ENCODE measurements at places on chromosomes 5 and 9.

GRCh38 chr9:35500130-35500748 lies 10.3 kb downstream of the RUSC2 start:
- no peak for DNase-seq

DNA sequence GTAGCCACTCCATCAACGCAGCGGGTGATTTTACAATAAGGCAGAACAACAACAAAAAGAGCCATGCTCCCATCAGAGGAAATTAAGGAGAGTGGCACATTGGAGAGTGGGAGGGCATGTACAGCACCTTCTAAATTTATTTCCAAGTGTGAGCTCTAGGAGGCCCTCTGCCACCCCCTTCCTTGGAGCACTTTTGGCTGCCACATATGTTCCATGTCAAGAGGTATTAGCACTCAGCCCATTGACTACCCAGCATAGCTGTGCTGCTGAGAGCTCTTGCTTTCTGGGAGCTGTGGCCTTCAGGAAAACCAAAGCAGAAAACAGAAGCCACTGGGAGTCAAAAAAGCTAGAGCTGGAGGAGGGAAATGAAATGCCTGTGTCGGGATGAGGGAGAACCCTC lies 200.2 kb upstream of the PANK3 start:
- DNase-seq: no peak

DNA sequence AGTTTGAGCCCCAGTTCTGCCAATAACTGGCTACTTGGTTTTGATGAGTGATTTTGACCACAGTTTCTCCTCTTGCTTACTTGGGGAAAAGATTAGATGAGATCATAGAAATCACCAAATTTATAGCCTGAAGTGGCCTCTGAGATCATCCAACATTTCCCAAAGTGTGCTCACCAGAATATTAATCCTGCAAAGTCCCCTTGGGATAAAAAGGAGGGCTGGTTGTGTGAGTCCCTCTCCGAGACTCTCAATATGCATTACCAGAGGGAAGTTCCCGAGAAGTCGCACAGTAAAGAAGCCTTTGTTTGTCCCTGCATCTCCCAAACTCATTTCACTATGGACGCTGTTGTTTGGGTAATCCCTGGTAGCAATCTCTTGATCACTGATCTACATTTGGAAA lies 88.4 kb upstream of the ADRA1B start:
- DNase-seq: no peak

DNA sequence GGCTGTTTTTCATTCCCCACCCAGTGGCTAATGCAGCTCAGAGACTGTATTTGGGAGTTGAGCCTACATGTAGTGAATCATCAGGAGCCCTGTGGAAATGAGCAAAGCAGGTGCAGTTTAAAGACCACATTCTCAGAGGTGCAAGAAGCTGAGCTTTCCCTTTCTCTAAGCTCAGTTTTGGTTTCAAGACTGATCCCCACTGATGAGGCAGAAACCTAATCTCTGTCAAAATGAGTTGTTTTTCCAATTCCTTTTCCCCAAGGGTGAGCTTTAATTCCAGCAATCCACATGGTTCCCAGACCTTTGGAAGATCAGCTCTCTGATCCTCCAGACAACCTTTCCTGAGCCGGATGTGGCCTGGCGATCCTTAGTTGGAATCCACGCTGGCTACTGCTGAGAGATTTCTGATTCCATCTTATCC lies 420.5 kb downstream of the EBF1 start:
- no peak for DNase-seq

DNA sequence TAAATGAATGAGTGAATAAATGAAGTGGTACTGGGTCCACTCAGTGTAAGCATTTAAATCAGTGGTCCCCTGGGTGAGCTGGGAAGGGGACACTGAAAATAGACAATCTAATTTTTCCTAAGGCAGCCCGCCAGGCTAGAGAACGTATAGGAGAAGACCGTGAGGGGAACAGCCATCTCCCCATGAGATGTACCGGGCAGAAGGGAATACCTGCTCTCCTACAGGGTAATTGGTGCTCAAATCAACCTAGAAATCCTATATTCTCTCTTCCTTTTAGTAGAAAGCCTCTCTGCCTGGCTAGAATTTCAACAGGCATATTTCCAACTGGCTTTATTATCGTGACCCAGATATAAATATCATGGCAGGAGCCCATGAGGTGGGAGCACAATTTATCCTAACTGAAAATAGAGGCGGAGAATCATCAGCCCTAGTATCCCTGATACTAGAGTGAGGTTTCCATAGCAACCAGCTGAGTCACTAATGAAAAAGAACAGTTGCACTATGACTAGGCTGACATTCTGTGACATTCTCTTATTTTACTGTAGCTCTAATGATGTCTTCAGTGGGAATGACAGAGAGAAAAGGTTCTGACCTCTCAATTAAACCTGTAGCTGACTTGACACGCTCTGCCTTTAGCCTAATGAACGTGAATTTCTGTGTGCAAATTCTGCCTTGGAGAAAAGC lies 96.5 kb upstream of the CAST start:
- DNase-seq: no peak

DNA sequence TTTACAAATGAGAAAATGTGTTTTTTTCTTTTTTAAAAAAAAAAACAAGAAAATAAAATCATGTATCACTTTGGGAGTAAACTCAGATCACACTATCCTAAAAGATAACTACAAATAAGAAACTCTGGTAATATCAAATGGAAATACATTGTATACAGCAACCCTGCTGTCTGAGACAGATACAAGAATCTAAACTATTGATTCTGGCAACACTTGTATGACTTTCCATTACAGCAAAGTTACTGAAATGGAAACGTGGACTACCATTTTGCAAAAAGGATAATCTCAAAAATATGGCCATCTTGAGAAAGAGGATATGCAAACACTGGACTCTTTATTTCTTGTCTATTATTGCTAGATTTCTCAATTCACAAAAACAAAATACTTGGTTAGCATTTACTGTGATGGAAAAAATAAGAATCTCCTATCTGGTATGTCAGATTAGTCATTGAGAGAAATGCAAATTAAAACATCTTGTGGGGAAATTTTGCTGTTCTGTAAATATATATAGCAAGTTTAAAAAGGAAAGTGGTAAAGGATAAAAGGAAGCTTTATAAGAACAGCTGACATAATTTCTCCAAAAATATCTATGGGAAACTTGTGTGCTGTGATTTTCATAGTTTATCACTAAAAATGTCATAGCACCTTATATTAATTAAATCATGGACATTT lies 112.9 kb upstream of the FER start:
- no peak for DNase-seq

- DNase-seq: no peak
Observed at GRCh38 chr9:36025746-36026145, 11.0 kb upstream of the RECK start.

- DNase-seq: no peak
Observed at GRCh38 chr9:86176468-86176867, 77.1 kb upstream of the GOLM1 start.

DNA sequence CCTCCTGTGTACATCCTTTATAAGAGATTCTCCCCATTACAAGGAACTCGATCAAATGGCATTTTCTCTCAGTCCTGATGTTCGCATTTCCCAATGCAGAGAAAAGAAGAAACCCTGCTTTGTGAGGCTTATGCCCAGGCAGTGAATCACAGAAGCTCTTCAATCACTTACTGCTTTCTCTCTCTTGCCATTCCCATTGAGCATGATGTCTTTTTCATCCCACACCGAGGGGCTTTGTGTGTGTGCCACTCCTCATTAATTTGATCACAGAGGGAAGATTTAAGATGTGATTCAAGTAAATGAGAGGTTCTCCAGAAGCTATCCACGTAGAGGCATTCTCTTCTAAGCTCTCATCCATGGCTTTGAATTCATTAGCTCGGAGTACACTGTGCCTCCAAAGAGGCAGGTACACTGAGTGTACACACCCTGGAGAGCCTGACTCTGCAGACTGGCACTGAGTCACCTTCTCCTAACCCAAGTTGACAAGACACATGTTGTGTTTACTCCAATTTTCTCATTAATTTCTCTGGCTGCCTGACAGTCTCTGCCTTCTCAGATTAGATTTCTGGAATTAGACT lies 45.4 kb downstream of the MFAP3 start:
- DNase-seq: no peak

GRCh38 chr9:135589596-135590485 lies 28.3 kb downstream of the PAEP start:
- no peak for DNase-seq

- DNase-seq: peak; percentile 74
Observed at GRCh38 chr5:157603333-157604190, 28.0 kb upstream of the ADAM19 start.

GRCh38 chr9:15086156-15086763 lies 176.0 kb upstream of the FREM1 start:
- DNase-seq: no peak

- no peak for DNase-seq
Observed at GRCh38 chr9:108219664-108220063, 636.1 kb downstream of the ACTL7B start.

- no peak for DNase-seq
Observed at GRCh38 chr9:124308606-124309491, 51.1 kb downstream of the NEK6 start.

GRCh38 chr5:36861871-36862270 lies 14.7 kb upstream of the NIPBL start:
- no peak for DNase-seq

DNA sequence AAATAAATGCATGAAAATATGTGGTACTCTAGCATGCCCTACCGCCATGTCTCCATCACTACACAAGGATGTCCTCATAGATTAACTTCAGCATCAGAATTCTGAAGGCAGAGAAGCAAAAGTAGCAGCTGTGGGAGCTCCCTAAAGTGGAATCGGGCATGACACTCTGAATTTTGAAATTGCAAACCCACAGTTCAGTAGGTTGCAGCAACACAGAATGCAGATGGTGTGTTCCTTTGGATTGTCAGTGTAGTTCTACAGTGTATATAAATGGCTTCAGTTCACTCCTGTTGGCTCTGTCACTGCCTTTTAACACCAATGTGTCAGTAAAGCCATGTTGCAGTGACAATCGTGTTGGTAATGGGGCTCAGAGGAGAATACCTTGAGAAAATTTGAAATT lies 973.6 kb upstream of the WWC1 start:
- no peak for DNase-seq

GRCh38 chr9:132647355-132647754 lies 22.4 kb downstream of the DDX31 start:
- DNase-seq: no peak

GRCh38 chr5:150568663-150569062 lies 60.7 kb downstream of the NDST1 start:
- no peak for DNase-seq

GRCh38 chr9:129138476-129139232 lies 27.4 kb downstream of the PTPA start:
- no peak for DNase-seq

- no peak for DNase-seq
Observed at GRCh38 chr5:112069329-112069728, 312.3 kb upstream of the NREP start.

DNA sequence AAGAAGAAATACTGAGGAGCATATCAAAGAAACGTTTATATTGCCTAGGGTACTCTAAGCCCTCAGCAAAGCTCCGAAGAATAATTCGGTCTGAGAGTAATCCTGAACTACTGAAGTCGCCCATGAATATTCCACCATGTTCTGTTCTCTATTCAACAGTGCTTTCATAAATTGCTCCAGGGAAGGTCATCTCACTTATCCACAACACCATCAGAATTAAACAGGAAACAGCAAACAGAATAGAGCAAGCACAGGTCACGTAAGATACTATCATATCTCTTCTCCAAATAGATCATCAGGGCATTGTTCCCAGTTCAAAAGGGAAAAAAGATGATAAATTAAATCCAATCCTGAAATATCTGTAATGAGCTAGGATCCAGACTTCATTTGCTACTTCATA lies 325.6 kb downstream of the DEPDC1B start:
- no peak for DNase-seq

- DNase-seq: no peak
Observed at GRCh38 chr9:120982836-120983235, 56.2 kb upstream of the TRAF1 start.

DNA sequence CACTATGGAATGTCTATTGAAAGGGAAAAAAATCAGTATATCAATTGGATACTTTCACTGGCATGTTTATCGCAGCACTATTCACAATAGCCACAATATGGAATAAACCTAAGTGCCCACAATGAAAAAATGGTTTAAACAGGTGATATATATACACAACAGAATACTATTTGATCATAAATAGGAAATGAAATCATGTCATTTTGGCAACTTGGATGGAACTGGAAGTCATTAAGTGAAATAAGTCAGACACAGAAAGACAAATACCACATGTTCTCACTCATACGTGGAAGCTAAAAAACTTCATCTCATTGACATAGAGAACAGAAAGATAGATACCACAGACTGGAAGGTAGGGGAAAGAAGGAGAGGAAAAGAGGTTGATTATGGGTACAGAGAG lies 471.6 kb upstream of the FTMT start:
- no peak for DNase-seq

DNA sequence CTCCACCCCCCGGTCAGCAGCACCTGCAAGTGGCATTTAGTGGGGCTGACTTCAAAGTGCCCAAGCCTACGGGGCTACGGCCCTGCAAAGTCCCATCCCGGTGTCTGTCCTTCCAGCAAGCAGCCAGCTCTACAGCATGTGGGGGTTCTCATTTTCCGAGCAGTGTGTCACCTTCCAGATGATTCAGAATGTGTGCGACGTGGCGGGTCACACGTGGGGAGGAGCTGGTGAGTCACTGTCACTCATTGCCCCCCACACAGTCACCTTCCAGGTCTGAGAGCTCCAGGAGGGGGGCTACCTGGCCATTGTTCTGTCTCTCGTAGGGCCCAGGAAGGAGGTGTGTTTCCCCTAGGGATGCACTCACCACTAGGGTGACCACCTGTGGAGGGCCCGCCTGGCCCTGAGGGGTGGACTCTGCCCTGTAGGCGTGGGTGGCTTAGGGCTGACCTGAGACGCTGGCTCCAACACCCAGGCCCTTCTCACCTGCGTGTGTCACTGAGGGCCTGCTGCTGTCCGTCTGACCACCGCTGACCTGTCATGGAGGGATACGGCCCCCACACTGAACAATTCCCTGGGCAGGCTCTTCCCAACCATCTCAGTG lies 70.2 kb downstream of the SEMA4D start:
- peak; percentile 51 for DNase-seq

- no peak for DNase-seq
Observed at GRCh38 chr5:57635146-57635777, 152.7 kb upstream of the ACTBL2 start.

- no peak for DNase-seq
Observed at GRCh38 chr5:127754259-127754658, 51.1 kb downstream of the CCDC192 start.

GRCh38 chr5:26582350-26583045 lies 455.9 kb downstream of the CDH9 start:
- DNase-seq: no peak

- no peak for DNase-seq
Observed at GRCh38 chr5:116530276-116530675, 44.3 kb downstream of the SEMA6A start.

Data from activated T-helper 1 cell treated with anti-CD3 and anti-CD28 coated beads, Interleukin-12 subunit alpha, Interleukin-12 subunit beta, Interleukin-2, Interleukin-4 antibody, amounts not matched to agents 30 ng/mL and 10 ng/mL and 1 ng/mL, durations not matched to agents 14 hours and 24 hours and 36 hours (primary cell).